Stimulated activated CD4-positive, alpha-beta T cell treated with anti-CD3 and anti-CD28 coated beads, Interleukin-4, amount 100 ng/mL, for 24 hours (primary cell): ENCODE measurements at places on chromosomes 11 and 22.

GRCh38 chr22:17969701-17970113, 54.7 kb downstream of the MICAL3 start:
- no peak for DNase-seq

DNA sequence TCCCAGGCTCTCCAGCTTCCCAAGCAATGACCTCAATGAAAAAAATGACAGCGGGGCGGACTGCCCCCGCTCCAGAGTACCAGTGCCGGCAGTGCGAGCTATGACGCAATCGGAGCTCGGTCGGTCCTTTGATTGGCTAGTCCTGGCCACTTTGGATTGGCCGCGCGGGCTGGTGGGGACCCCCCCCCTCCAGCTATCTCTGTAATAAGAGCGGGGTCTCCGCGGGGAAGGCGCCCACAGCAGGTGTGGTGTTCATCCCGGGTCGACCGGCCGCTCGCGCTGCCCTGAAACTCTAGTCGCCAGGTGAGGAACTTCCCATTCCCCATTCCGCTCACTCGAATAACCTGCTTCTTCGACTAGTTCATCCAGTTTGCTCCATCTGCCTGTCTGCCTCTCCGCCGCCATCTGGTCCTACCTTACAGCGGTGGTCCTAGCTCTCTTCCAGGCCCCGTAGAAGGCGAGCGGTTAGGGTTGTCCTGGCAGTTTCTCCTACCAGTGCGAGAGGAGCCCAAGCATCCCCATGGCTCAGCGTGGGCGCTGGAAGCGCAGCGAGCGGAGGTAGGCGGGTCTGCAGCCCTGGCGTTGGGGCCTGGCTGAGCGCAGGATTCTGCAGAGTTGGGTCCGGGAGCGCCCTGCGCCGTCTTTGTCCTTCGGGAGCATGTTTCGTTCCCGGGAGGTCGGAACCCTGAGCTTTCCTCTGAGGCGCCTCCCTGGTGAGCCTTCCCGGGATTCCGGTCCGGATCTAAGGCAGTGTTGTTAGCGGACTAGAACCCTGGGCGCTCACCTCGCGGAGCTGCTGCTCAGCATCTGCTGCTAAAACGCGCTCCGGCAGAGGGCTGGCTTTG, at the start of gene CALCB:
Gene CALCB, plus strand, starts transcription at position 233 of the 845 bp plus-strand sequence. CDS start 1,126 bp downstream, outside the sequence.
- DNase-seq = peak; percentile 29

- DNase-seq = no peak
These were observed 589.5 kb downstream of the OPCML start for GRCh38 chr11:132942611-132943356.

DNA sequence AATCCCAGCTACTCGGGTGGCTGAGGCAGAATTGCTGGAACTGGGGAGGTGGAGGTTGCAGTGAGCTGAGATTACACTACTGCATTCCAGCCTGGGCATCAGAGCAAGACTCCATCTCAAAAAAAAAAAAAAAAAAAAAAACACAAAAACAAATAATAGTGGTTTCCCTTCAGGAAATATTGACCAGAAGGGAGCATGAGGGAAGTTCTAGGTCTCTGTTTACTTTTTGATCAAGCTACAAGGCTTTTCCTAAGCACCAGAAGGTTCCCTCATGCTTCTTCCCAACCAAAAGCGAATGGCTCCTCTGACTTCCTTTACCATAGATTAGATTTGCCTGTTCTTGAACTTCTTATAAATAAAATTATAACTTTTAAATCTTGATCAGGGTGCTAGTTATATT, 18.3 kb downstream of the MYO18B start:
- DNase-seq = no peak

GRCh38 chr11:102320188-102320587, 2.9 kb downstream of the BIRC3 start:
- no peak for DNase-seq

DNA sequence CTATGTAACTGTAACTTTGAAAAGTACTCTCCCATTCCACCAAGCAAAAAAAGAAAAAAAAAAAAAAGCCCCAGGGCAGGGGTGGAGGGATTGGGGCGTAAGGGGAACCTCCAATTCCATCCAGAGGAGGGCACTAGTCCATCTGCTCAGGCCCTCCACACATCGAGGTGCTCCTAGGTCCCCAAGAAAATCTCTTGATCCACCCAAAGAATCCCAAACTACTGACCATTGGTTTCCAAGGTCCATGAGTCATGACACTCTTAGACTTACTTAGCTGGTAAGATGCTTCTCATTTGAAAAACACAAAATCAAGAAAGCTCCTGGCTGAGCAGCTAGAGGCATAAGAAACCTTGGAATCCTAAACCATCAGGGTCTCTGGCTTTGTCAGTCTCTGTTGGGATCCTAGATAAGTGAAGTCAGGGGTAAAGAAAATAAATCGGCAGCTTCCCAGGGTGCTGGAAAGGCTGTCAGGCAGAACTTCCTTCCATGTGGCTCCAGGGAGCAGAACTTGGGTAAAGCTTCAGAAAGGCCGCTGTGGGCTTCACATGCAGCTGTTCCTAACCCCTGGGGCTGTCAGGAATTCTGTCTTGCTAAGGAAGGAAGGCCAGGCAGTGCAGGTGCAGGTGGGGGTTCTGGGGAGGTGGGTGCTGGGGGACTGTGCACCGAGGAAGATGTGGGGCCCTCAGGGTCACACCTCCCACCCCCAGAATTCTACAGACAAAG, 49.4 kb upstream of the ADA2 start:
- DNase-seq = no peak

- DNase-seq = no peak
These were observed 20.1 kb upstream of the SPTBN2 start for GRCh38 chr11:66749091-66749490.

- DNase-seq = no peak
These were observed 8.7 kb downstream of the CD3E start for GRCh38 chr11:118313242-118313641.

GRCh38 chr11:116461789-116462188, 311.0 kb downstream of the BUD13 start:
- DNase-seq = no peak

GRCh38 chr11:67435031-67435726, 2.3 kb downstream of the PTPRCAP start:
- peak; percentile 33 for DNase-seq

DNA sequence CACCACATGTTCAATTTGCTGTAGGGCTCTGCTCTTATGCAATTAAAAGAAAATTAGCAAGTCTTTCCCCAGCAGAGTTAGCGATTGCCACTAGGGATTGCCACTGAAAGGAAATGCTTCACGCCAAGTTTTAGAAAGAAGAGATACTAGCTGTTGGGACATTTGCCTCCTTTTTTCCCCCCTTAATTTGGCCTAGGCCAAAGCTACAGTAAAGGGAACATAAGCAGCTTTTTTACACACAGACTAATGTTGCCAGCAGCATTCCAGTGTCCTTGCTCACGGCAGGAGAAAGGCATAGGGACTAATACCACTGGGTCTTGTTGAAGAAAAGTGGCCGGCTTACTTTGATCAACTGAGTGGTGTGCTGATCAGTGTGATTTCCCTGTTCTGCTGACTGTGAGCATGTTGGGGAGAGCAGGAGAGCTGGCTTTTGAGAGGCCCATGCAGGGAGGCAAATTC, 71.2 kb downstream of the PHF21A start:
- no peak for DNase-seq

- DNase-seq = no peak
These were observed 79.9 kb upstream of the VPREB1 start for GRCh38 chr22:22164541-22165272.

- peak; percentile 29 for DNase-seq
These were observed 1.5 kb downstream of the MAFF start for GRCh38 chr22:38203090-38203810.

GRCh38 chr11:117805045-117805444, 8.0 kb upstream of the DSCAML1 start:
- no peak for DNase-seq

DNA sequence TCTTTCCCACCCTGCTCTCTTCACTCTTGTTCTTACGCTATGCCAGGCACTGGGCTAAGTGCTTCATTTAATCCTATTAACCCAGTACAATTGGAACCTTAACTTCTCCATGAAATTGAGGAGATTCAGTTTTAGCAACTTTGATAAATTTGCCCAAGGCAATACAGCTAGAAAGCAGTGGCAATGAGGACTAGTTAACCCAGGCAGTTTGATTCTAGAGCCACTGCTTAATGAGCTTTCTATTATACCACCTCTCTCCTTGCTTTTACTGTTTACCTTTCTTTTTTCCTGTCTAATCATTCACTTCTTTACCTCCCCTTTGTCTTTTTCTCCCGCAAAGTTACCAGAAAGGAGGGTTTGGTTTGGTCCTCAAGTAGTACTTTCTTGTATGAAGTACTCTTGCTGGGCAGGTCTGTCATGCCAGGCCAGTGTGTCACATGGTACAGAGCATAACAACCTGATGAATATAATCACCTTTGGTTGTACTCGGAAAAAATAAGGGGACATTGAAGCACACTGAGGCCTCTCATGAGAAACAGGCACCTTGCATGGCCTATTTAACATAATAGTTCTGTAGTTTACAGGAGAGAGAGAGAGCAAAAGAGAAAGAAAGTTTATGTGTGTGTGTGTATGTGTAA, 70.6 kb downstream of the PDHX start:
- DNase-seq = no peak

GRCh38 chr11:123549926-123550917, 104.2 kb downstream of the SCN3B start:
- DNase-seq = peak; percentile 14

GRCh38 chr11:35139722-35140282, 831 bp downstream of the CD44 start:
- DNase-seq = no peak

DNA sequence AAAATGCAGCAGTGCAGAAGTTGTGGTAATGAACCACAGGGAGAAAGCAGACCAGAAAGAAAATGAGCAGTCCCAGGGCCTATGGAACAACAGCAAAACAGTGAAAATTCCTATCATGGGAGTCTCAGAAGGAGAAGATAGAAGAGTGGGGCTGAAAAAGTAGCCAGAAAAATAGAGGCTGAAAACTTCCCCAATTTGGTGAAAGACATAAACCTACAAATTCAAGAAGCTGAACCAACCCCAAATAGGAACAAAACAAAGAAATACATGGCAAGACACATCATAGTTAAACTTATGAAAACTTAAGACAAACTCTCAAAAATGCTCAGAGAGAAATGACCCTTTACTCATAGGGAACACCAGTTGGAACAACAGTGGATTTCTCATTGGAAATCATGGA, 11.4 kb downstream of the FGF19 start:
- DNase-seq = no peak

DNA sequence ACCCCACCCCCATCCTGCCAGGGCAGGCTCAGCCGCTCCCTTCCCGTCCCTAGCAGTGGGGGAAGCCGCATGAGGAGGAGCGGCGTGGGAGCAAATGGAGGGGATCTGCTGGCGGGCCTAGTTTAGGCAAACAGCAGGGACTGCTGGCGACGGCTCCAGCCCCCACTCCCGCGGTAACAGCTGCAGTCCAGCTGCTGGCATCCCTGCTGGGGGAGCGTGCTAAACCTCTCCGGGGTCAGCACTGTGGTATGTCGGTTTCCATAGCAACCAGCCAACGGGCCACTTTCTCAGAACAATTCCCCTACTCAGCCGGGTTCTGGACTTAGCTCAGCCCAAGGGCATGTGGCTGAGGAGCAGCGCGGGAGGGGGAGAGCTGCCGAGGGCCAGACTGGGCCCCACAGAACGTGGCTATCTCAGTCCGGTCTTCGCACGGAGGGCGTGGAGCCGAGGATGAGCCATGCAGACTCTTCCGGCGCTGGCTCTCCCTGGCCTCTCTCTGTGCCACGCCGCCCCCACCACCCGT, 98.8 kb downstream of the PKNOX2 start:
- DNase-seq = no peak

DNA sequence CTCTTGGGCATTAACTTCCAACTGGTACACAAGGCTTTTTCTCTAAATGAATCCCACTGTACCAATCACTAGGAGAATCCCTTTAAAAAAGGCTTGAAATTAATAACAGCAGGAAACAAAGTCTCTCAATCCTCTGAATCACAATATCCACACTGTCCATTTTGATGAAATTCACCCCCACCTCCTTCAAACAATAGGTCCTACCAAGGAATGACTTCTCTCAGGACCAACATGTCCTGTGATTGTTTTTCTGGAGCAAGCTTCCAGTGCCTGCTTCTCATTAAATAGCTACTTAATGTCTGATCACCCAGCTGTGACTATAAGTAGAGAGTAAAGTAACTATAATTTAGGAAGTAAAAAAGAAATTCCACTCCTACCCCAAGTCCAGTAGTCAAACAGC, 13.1 kb downstream of the NUMA1 start:
- DNase-seq = no peak

DNA sequence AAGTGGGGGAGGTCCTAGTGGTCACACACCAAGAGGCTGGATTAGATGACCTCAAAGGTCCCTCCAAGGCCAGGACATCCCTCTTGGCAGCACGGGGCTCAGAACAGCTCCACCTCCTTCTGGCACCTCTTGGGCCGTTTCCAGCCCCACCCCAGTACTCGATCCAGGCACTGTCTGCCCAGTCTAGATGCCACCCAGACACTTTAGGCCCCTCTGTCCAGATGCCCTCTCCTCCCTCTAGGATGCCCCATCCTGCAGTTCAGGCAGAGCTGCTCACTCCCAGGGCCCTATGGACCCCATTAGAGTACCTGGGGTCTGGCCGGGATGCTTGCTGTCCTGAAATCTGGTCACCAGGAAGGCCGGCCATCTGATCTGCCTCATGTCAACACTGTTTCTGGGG, 34.7 kb upstream of the PRR5 start:
- DNase-seq = no peak

DNA sequence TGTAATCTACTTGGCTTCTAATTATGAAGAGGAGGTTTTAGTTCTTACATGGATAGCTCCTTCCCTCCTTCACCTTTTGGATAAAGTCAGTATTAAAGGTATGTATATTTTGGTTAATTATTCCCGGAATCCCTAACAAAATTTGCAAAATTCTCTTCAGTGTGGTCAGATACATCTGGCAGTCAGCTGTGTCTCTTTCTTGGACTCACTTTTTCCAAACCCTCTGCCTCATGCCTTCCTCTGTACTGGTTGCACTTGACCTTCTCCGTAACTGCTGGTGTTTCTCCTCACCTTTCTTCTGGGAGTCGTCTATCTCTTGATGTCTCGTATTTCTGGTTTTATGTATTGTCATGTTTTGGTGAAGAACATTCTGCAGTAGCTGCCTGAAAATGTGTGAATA, 62.5 kb downstream of the PPP6R3 start:
- no peak for DNase-seq

DNA sequence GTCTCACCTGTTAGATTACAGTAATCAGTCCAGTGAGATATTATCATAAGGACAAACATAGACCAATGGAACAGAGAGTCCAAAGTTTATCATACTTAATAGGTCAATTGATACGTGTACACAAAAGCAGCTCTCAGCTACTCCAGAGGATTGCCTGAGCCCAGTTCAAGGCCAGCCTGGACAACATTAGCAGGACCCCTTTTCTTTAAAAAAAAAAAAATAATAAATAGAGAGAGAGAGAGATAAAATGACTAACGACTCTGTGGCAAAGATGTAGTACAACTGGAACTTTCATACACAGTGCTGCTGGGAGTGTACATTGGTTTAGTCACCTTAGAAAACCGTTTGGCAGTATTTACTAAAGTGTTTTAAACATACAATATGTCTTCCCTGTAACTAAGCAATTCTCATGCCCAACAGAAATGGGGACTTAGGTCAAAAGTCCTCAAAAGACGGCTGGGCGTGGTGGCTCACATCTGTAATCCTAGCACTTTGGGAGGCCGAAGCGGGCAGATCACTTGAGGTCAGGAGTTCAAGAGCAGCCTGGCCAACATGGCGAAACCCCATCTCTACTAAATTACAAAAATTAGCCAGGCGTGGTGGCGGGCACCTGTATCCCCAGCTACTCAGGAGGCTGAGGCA, 10.6 kb downstream of the SNX32 start:
- DNase-seq = no peak
